Stimulated activated CD4-positive, alpha-beta T cell treated with anti-CD3 and anti-CD28 coated beads, TNF-alpha, amount 100 ng/mL, for 24 hours (primary cell): ENCODE measurements at places on chromosomes 1 and 21.

GRCh38 chr1:37400466-37401225, 73.7 kb upstream of the ZC3H12A start:
- DNase-seq: no peak

GRCh38 chr1:116804736-116805135, 50.5 kb downstream of the CD2 start:
- no peak for DNase-seq

GRCh38 chr21:44880405-44881197, 7.1 kb upstream of the PTTG1IP start:
- DNase-seq: no peak

GRCh38 chr1:182143825-182144645, 82.5 kb upstream of the ZNF648 start:
- DNase-seq: no peak

- DNase-seq: no peak
Measured at GRCh38 chr1:239056940-239057339, 329.4 kb upstream of the CHRM3 start.

- DNase-seq: no peak
Measured at GRCh38 chr1:25020173-25020845, 90.2 kb upstream of the RUNX3 start.

- DNase-seq: no peak
Measured at GRCh38 chr1:43440358-43440757, 13.4 kb downstream of the HYI start.

DNA sequence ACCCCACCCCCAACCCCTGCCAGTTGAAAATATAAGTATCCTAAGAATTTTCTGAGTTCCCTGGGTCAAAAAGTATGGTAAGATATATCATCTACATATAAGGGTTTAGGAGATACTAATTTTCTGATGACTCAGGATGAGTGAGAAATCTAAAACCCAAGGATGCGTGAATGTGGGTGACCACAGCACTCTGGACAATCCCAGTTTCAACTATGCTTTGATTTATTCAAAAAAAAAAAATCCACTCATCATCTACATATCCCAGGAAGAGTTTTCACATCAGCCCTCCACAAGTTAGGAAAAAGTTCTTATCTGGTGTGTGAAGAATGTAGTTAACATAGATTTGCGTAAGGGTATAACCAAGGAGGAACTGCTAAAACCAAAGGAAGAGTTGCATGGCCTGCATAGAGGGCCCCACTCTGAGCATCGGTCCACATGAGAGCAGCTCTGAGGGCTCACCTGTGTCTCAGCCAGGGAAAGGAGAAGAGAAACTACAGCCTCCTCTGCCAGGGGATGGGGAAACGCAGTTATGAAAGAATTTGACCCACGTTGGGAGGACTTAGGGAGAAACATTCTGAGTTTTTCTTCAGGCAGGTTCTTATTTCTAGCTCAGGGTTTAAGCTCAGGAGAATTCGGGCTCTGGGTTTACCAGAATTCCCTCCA, 18.8 kb downstream of the LAMB3 start:
- DNase-seq: no peak

DNA sequence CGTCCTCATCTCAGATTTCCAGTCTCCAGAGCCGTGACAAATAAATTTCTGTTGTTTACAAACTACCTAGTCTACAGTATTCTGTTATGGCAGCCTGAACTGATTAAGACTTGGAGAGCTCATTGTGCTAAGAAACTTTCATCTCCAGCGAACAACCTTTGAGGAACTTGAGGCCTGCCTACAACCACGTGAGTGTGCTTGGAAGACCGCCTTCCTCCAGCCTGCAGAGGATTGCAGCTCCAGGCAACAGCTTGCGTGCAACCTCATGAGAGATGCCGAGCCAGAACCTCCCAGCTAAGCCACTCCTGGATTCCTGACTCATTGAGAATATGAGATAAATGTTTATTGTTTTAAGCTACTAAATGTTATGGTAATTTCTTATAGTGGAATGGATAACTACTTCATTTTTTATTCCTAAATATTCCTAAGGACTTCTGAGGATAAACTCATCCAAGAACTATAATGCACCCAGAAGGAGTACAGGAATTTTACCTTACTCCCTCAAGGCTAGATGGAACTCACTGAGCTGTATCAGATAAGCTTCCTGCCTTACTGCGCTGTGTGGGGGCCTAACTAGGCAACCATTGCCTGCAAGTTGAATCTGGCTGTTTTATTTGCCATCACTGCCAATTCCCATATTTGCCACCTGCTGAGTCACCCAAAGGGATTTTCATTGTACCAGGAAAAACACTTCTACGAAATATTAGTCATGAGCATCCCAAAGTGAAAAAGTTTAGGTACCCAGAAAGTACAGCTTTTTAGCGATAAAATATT, 17.6 kb downstream of the FAM177B start:
- DNase-seq: no peak

DNA sequence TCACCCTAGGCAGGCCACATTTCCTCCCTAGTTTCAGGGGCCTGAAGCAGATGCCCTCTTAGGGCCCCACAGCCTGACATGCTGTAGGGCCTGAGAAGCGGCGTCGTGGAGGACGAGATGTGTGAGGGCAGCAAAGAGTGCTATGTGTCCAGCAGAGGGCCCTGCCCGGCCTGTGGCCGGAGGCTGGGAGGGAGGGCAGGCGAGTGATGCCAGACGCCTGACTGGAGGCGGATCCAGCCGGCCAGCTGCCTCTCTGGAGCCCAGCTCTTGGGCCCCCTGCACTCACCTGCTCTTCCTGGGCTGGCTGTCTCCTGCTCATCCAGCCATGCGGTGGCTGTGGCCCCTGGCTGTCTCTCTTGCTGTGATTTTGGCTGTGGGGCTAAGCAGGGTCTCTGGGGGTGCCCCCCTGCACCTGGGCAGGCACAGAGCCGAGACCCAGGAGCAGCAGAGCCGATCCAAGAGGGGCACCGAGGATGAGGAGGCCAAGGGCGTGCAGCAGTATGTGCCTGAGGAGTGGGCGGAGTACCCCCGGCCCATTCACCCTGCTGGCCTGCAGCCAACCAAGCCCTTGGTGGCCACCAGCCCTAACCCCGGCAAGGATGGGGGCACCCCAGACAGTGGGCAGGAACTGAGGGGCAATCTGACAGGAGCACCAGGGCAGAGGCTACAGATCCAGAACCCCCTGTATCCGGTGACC, at the start of gene GPR37L1:
Gene GPR37L1 (plus strand): TSS at position 279 of the 697 bp plus-strand sequence. CDS start 47 bp downstream, at position 326.
- no peak for DNase-seq
